ENCODE measurements at places on chromosomes 13 and 19.

GRCh38 chr19:33508941-33509614, 12.5 kb downstream of the PEPD start:
- DNase-seq, result peak; percentile 71

GRCh38 chr19:38684078-38684861, 36.8 kb downstream of the ACTN4 start:
- peak; percentile 95 for DNase-seq

DNA sequence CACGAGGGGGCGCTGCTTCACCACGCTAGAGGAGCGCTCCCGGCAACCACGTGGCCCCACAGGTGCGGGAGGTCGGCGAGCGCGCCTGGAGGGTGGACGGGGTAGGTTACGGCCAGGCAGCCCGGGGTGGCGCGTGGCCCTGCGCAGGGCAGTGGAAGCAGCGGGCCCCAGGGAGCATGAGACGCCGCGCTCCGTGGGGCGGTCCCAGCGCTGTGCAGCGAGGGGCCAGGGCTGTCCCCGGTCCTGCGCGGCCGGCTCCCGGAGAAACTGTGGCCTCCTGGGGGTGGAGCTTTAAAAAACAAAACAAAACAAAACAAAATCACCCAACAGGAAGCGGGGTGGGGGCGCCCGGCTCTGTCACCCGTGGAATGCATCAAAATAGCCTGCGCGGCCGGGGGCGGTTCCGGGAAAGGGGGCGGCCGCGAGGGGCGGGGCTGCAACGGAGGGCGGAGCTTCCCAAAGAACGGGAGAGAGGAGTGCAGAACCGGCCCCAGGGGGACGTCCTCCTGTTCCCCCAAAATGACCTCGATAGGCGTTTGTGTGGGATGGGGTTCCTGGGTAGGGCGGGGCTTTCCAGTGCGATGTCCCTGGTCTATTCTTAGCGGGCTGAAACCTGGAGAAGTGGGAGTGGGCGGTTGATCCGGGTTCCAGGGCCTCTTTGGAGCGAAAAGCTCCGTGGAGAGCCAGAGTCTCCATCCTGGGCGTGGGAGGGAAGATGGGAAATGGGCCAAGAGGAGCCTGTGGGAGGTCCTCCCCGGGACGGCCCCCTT, 27.3 kb downstream of the NUMBL start:
- peak; percentile 91 for DNase-seq

GRCh38 chr19:35843676-35844481, 8.4 kb downstream of the NPHS1 start:
- no peak for DNase-seq

DNA sequence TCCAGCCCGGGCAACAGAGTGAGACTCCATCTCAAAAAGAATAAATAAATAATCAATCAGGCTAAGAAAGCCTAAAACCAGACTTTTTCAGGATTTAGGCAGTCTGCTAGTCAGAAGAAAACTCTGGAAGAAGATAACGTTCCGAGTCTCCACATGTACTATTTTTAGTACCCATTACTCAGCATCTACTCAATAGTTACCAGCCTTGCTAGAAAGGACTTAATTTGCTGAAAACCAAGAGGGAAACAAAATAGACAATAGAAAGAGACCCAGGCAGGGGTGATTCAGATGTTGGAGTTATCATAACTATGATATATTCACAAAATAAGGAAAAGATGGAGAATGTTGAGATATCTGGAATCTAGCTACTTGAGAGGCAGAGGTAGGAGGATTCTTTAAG, 3.6 kb upstream of the LIN7B start:
- peak; percentile 58 for DNase-seq

- no peak for DNase-seq
Measured at GRCh38 chr19:512547-513365, 5.5 kb downstream of the TPGS1 start.

DNA sequence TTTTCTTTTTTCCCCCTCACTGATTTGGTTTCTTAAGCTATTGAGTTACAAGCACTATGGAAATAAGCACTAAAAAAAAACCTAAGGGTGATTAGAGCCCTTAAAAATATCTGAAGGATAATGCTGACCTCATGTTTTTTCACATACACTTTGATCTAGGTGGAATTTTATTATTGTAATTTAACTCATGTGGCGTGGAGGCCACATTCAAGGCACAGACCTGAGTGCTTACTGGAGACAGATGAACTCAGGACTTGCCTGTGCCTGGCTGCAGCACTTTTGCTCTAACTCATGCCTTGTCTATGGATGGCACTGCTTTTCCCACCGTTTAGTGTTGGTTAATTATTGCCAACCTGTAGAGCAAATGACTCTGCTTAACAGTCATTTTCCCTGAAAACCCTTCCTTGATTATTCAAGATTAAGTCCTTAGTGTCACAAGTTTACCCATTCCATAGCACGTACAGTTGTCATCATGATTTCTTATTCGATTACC, 541.4 kb downstream of the GPC6 start:
- DNase-seq, result no peak

DNA sequence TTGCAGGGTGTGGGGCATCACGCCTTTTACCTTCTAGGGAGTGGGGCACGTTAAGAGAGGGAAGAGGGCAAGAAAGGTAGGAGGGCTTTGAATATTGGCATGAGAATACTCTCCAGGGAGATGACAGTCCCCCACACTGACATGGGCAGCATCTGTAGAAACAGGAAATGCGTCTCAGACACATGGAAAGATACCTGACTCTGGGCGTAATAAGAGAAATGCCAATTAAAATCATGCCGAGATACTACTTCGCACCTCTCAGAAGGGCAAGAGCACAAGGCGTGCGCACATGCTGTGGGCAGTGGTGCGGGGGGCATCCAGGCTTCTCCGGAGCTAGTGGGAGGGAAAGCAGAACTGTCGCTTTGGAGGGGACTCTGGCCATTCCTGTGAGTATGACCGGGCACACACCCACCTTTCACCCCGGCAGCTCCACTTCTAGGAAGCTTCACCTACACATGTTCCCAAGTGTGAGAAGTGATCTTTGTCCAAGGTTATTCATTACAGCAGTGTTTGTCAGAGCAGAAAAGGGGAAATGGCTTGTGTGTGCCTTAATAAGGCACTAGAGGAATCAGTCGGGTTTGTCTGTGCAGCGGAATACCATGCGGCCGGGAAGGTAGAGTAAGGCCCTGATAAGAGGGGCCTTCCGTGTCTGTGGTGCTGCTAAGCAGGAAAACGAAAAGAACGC, 99.5 kb downstream of the SIPA1L3 start:
- DNase-seq, result no peak

DNA sequence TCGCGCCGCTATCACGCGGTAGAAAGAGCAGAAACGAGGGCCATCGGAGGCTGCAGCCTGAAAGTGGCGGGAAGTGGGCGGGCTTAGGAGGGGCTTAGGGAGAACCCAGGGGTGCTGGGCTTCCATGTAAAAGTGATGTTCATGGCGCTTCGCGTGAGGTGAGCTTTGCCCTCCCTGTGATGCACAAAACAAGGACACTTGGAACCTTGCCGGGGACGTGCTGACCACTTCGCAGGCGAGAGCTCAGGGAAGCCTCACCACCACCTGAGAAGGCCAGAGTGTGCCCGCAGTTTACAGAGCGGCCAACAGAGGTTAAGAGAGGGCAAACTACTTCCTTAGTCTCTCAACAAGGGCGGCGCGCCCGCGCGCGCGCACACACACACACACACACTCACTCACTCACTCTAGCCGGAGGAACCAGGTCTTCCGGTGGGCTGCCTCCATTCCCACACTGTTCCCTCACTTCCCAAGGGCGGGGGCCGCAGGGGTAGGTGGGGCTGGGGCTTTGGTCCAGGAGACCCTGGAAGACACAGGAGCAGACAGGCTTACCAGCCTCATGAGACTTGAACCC, 651 bp downstream of the GAPDHS start:
- DNase-seq, result peak; percentile 25

GRCh38 chr19:862581-863314, 3.3 kb downstream of the CFD start:
- DNase-seq, result peak; percentile 35

- DNase-seq, result no peak
Measured at GRCh38 chr19:33719366-33720154, 77.1 kb upstream of the KCTD15 start.

GRCh38 chr19:44746946-44747738, 1.4 kb upstream of the BCL3 start:
- DNase-seq, result peak; percentile 97

DNA sequence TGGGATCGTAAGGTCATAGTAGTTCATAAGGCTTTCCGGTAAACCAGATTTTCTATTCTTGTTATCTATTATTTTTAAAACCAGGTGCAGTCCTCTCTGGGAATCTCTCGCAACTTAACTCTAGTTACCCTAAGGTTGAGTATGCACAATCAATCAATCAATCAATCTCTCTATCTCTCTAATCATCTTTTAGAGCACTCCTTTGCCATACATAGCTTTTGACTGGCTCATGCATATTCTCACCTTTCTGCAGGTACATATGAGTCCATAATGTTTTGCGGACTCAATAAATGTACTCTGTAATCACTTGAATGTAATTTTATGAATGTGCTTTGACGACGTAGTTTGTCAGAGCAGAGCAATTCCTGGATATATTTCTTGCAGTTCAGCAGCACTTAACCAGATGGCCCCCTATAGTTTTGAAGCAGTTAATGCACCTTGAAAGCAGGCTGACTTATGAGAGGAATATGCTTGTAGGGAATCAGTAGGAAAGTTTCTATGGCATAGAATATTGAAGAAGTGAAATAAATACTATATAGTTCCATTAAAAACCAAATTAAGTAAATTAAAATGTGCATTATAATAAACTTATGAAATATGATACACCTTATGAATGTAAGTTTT, 524.7 kb downstream of the GPC5 start:
- peak; percentile 5 for DNase-seq

DNA sequence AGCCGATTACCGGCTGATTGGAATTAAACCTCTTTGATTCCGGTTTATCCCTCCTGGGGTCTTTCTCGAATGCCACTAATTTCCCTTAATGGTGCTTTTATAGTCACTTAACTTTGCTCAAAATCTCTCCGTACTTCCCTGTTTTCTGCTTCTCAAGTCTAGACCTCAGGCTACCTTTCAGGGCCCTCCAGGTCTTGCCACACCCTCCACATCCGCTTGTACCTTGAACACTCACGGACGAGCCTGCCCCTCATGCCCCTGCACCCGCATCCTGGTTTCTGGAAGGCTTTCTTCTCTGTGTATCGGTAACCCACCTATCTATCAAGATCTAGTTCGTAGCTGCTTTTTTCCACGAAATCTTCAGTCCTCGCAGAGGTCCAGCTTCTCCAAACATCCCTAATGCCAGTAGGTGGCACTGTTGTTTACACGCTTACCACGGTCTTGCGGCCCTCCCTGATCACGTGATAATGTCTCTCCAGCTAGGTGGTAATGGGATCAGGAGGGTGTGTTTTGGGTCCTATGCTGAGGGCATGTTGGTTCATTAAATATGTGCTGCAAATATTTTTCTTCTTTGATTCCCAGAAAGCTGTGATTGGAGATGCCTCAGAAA, 13.8 kb downstream of the ATP12A start:
- DNase-seq, result peak; percentile 58

DNA sequence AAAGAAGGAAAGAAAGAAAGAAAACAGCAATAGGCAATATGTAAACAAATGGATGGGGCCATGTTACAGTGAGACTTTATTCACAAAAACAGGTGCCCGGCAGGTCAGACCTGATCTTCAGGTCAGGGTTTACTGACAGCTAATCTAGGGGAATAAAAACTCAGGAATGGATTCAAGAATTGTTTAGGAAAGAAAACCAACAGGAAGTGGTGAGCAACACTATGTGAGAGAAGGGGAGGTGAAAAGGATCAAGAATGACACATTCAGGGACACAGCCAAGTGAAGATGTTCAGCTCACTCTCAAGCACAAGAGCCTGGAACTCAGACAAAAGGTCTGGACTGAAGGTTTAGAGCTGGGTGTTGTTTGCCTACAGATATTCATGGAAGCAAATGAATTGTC, 244.5 kb downstream of the EFNB2 start:
- DNase-seq, result peak; percentile 50

GRCh38 chr19:33661336-33661735, 39.6 kb downstream of the CHST8 start:
- no peak for DNase-seq

GRCh38 chr19:31317570-31317969, 31.7 kb downstream of the TSHZ3 start:
- no peak for DNase-seq

- DNase-seq, result no peak
Measured at GRCh38 chr19:39727070-39727800, 10.6 kb downstream of the CLC start.

- DNase-seq, result no peak
Measured at GRCh38 chr19:11264452-11265176, 2.3 kb upstream of the DOCK6 start.

GRCh38 chr13:94254737-94255136, 224.7 kb downstream of the DCT start:
- no peak for DNase-seq

GRCh38 chr13:47317356-47317755, 420.5 kb upstream of the HTR2A start:
- no peak for DNase-seq

- peak; percentile 75 for DNase-seq
Measured at GRCh38 chr13:51286135-51287002, 53.1 kb upstream of the SERPINE3 start.

DNA sequence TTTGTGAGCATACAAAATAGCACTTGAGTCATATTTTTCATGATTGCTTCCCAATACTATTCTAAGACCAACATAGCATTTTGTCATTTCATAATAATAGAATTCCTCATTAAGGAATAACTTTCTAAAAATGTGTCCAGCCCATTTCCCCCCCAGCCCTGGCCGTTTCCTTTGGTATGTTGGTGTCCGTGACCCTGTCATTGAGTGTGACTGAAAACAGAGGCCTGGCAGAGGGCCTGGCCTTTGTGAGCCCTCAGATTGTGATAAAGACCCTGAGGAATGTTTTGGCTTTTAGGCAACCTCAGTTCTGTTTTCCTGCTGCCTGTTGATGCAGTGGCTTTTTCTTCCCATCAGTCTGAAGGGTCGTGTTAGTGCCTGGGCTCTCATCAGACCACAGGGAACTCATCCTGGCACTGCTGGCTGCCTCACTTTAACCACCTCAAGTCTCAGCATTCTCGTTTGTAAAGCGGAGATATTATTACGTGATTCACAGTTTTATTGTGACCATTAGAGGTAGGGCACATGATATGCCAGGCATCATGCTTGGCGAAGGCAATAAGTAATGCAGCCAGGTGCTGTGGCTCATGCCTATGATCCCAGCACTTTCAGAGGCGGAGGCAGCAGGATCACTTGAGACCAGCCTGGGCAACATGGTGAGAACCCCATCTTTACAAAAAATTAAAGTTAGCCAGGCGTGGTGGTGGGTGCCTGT, 13.8 kb downstream of the SPINT2 start:
- DNase-seq, result peak; percentile 87
